Chondrocyte (in vitro differentiated cells): ENCODE measurements at places on chromosomes 12 and 14. TPM values are rescaled to one million over a fixed set of nuclear protein-coding genes. Genes with fewer than 3 reads are reported as not detected.
A peak's percentile ranks its signal among the peaks of the same experiment; 100 is the strongest.

The CFAP251 gene
- 3.5 to 6.4 TPM (median 4.5 TPM) in 3 replicates for total RNA-seq

The PAH gene
- total RNA-seq, result not detected in 3 replicates

The RFLNA gene
- total RNA-seq, result 1.0 to 4.7 TPM (median 1.3 TPM) in 3 replicates

The KRT72 gene
- total RNA-seq, result not detected in 3 replicates

The NABP2 gene
- 36.6 to 50.7 TPM (median 38.7 TPM) in 3 replicates for total RNA-seq

The RASSF8 gene
- 28.1 to 54.6 TPM (median 46.2 TPM) in 3 replicates for total RNA-seq

The OR4K1 gene
- not detected in 3 replicates for total RNA-seq

DNA sequence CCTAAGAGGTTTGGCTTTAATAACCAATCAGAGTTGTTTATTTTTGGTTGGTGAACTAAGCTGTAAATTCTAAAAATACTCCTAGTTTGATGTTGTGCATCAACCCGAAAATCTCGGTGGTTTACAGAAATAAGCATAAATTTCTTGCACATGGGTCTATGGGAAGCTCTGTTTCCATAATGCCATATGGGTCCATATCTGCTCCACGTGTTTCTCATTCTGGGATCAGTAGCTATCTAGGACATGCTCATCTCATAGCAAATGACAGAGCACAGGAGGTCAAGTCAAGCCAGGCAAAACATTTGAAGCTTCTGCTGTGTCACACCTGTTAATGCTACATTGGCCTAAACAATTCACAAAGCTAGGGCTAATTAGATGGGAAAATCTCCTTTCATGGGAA is 23.1 kb downstream of the NUP37 start:
- H3K4me3 ChIP-seq, result no peak overlapping the region
- H3K27ac ChIP-seq, result no peak overlapping the region
- H3K4me1 ChIP-seq, result peaks cover 25% of the 10 kb centered on the region
- no peaks in the 10 kb centered on the region for H3K27me3 ChIP-seq

DNA sequence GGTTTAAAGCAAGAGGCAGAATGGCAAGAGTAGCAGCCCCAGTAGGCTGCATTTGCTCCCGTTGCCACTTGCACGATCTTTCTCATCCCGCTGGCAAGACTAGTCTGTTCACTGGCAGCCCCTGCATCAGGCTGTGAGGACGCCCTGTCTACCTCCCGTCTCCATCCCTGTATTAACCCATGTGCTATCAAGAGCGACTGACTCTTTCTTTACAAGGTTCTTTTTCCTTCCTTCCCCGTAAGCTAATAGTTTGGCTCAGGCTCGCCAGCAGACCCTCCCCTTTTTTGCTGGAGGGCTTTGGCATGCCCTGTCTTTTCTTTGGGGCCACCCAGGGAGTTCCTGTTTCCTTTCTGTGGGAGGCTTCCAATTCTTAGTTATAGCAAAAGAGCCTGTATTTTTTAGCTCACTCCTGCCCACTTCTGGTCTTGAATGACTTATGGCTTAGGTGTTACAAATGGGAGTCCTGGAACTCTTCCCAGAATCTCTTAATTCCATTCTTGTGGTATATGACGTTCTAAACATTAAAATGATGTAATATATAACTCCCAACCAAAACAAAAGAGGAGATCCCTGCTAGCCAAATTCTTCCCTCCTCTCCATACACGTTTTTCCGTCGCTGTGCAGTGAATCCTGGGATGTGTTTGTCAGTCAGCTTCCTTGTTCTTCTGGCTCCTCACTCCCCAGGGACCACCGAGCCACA is 149.0 kb downstream of the PRKCH start:
- no peaks in the 10 kb centered on the region for H3K36me3 ChIP-seq
- peaks cover 94% of the 10 kb centered on the region for H3K4me1 ChIP-seq
- no peaks in the 10 kb centered on the region for H3K27me3 ChIP-seq
- DNase-seq, result no peak

- DNase-seq, result no peak
- peaks cover 6% of the 10 kb centered on the region for H3K4me1 ChIP-seq
- no peaks in the 10 kb centered on the region for H3K27me3 ChIP-seq
These were observed 64.4 kb upstream of the FUT8 start for GRCh38 chr14:65348137-65348536.

- H3K4me1 ChIP-seq, result peaks cover 20% of the 10 kb centered on the region
- H3K36me3 ChIP-seq, result peaks cover 5% of the 10 kb centered on the region
- no peaks in the 10 kb centered on the region for H3K27me3 ChIP-seq
- H3K27ac ChIP-seq, result peak overlapping the region; percentile 83
- H3K4me3 ChIP-seq, result peak overlapping the region; percentile 92
These were observed 625 bp downstream of the ANGEL1 start for GRCh38 chr14:76812093-76812421.

DNA sequence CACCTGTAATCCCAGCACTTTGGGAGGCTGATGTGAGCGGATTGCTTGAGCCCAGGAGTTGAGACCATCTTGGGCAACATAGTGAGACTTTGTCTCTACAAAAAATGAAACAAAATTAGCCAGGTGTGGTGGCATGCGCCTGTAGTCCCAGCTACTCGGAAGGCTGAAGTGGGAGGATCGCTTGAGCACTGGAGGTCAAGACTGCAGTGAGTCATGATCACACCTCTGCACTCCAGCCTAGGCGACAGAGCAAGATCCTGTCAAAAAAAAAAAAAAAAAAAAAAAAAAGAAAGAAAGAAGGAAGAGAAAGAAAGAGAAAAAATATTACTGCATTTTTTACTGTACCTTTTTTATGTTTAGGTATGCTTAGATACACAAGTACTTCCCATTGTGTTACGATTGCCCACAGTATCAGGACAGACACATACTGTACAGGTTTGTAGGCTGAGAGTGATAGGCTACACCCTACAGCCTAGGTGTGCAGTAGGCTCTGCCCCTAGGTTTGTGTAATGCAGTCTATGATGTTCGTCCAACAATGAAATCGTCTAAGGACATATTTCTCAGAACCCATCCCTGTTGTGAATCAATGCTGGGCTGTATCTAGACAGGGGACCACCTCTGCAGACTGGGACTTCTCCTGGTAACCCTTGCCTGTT is 160.4 kb upstream of the PWP1 start:
- peaks cover 1% of the 10 kb centered on the region for H3K27me3 ChIP-seq
- H3K4me3 ChIP-seq, result no peak overlapping the region
- no peaks in the 10 kb centered on the region for H3K36me3 ChIP-seq
- H3K4me1 ChIP-seq, result no peaks in the 10 kb centered on the region
- H3K27ac ChIP-seq, result no peak overlapping the region
- DNase-seq, result no peak

- DNase-seq, result no peak
- H3K36me3 ChIP-seq, result no peaks in the 10 kb centered on the region
- H3K27me3 ChIP-seq, result no peaks in the 10 kb centered on the region
- peaks cover 34% of the 10 kb centered on the region for H3K4me1 ChIP-seq
- H3K27ac ChIP-seq, result no peak overlapping the region
These were observed 25.9 kb upstream of the WNK1 start for GRCh38 chr12:726281-727140.

DNA sequence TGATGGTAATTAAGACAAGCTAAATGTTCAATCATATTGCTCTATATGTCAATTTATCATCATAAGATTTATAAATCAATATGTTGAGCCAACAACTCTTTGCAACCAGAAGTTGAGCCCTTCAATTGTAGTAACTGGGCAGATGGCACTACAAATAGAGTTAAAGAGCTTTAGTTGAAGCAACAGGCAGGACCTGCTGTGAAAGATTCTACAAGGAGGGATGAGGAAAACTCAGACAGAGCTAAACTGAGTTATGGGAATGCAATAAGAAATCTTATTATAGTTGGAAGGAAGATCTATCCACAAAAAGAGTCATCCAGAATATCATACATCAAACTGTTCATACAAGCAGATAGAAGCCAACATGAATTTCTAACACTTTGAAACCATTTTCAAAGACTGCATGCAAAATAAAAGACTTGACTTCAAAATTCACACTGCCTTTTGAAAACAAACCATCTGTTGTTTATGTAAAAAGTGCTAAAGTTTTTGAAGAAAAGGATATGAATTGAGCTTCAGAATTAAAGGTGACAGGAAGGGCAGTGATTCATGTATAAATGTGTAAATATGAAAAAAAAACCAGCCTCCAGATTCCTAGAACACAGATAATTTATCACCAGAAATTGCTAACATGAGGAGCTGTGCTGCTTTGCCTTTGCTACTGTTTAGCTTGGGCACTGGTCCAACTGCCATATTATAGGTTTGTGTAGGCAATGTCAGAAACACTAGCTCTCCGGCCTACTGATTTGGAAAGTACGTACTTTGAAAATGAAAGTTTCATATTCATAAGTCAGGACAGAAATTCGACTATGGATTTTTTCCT is 133.2 kb downstream of the SLC35F4 start:
- no peak overlapping the region for H3K4me3 ChIP-seq
- H3K36me3 ChIP-seq, result no peaks in the 10 kb centered on the region
- H3K27ac ChIP-seq, result no peak overlapping the region

GRCh38 chr14:61357123-61357522 is 35.7 kb downstream of the PRKCH start:
- H3K27ac ChIP-seq, result no peak overlapping the region
- H3K4me1 ChIP-seq, result peaks cover 11% of the 10 kb centered on the region
- no peaks in the 10 kb centered on the region for H3K36me3 ChIP-seq
- no peak overlapping the region for H3K4me3 ChIP-seq
- no peak for DNase-seq

DNA sequence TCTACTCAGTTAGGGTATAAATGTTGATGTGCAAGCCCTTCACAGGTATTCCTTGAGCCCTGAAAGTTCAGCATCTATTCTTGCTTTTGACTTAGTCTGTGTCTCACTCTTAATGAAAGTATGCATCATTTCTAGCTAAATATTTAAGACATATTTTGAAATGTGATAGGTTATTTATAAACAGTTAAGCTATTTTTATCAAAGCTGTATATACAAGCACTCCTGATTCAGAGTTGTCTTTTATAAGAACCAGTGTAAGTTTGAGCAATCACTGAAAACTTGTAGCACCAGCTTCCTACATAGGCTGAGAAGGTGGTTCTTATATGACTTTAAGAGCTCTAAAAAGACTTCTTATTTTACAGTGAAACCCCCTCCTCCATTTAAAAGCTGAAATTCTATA is 98.6 kb downstream of the MYF5 start:
- H3K4me1 ChIP-seq, result no peaks in the 10 kb centered on the region
- H3K4me3 ChIP-seq, result no peak overlapping the region
- H3K27ac ChIP-seq, result no peak overlapping the region
- no peaks in the 10 kb centered on the region for H3K27me3 ChIP-seq

GRCh38 chr12:79555028-79555925 is 135.5 kb downstream of the PAWR start:
- H3K27ac ChIP-seq, result peak overlapping the region; percentile 60
- H3K27me3 ChIP-seq, result no peaks in the 10 kb centered on the region
- peaks cover 81% of the 10 kb centered on the region for H3K4me1 ChIP-seq
- DNase-seq, result no peak
- no peak overlapping the region for H3K4me3 ChIP-seq

DNA sequence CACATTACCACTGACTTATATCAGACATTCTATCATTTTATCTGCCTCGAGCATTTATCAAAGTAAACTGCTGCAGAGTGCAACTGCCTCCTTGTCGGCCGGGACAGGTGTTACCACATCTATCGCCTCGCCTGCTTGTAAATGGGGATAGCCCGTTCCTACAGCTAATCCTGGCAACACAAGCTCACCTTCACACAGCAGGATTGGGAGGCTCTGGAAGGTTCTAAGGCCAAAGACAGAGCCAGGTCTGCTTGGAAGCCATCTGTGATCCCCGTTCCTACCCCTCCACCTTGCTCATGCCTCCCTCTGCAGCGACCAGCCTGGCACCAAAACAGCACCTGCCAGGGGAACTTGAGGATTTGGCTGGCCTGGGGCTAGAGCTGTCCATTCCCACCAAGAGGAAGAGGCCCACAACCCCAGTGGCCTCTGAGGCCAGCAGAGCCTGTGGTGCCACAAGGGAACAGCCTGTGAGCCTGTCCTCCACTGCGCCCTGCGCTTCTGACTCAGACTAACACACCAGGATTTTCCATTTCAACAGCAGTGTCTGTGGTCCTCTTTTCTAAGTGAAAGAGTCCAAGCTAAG is 114.8 kb upstream of the DIO3 start:
- no peaks in the 10 kb centered on the region for H3K4me1 ChIP-seq
- H3K36me3 ChIP-seq, result no peaks in the 10 kb centered on the region
- peaks cover 23% of the 10 kb centered on the region for H3K27me3 ChIP-seq
- H3K4me3 ChIP-seq, result no peak overlapping the region

DNA sequence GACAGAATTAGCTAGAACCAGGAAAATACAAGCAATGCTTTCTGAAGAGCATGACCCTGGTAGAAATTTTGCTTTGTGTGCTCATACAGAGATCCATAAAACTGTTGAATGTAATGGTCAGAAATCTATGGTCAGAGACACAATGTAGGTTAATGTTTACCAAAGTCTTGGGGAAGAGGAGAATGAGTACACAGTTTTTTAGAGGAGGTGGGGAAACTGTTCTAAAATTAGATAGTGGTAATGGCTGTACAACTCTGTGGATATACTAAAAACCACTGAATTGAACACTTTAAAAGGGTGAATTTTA is 109.5 kb upstream of the ARHGAP5 start:
- no peaks in the 10 kb centered on the region for H3K27me3 ChIP-seq
- DNase-seq, result no peak
- H3K4me3 ChIP-seq, result no peak overlapping the region
- H3K36me3 ChIP-seq, result peaks cover 1% of the 10 kb centered on the region
- no peak overlapping the region for H3K27ac ChIP-seq

- DNase-seq, result no peak
- no peaks in the 10 kb centered on the region for H3K4me1 ChIP-seq
- peaks cover 16% of the 10 kb centered on the region for H3K27me3 ChIP-seq
- no peak overlapping the region for H3K4me3 ChIP-seq
- H3K36me3 ChIP-seq, result no peaks in the 10 kb centered on the region
These were observed 30.0 kb upstream of the OR4E1 start for GRCh38 chr14:21703357-21704326.

GRCh38 chr14:67461341-67461985 is 27.1 kb downstream of the TMEM229B start:
- H3K27me3 ChIP-seq, result peaks cover 40% of the 10 kb centered on the region
- no peak overlapping the region for H3K27ac ChIP-seq
- H3K4me1 ChIP-seq, result no peaks in the 10 kb centered on the region
- DNase-seq, result no peak
- H3K36me3 ChIP-seq, result no peaks in the 10 kb centered on the region

- no peaks in the 10 kb centered on the region for H3K4me1 ChIP-seq
- no peak overlapping the region for H3K27ac ChIP-seq
- peaks cover 22% of the 10 kb centered on the region for H3K27me3 ChIP-seq
These were observed 92.1 kb downstream of the NOC4L start for GRCh38 chr12:132236129-132236929.

DNA sequence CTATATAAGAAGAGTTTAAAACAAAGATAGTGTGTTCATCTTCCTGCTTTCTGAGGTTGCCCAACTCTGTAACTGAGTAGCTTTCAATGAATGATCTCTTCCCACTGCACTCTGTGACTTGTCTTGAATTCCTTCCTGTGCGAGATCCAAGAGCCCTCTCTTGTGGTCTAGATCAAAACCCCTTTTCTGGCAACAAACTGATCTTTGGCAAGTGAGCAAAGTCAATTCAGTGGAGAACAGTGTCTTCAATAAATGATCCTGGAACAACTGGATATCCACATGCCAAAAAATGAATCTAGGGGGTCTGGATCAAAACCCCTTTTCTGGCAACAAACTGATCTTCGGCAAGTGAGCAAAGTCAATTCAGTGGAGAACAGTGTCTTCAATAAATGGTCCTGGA is 8.5 kb downstream of the CFAP54 start:
- no peak overlapping the region for H3K27ac ChIP-seq
- no peaks in the 10 kb centered on the region for H3K27me3 ChIP-seq
- no peaks in the 10 kb centered on the region for H3K36me3 ChIP-seq
- H3K4me3 ChIP-seq, result no peak overlapping the region
